Renal cortex interstitium (tissue), 15 donors: ENCODE measurements at places on chromosomes 2 and 18.
A peak's percentile ranks its signal among the peaks of the same experiment; 100 is the strongest.

- no peak for DNase-seq
These were observed 328.5 kb upstream of the FANCL start for GRCh38 chr2:58569475-58570185.

- DNase-seq, result no peak
These were observed 15.7 kb downstream of the ZFP36L2 start for GRCh38 chr2:43210467-43211303.

DNA sequence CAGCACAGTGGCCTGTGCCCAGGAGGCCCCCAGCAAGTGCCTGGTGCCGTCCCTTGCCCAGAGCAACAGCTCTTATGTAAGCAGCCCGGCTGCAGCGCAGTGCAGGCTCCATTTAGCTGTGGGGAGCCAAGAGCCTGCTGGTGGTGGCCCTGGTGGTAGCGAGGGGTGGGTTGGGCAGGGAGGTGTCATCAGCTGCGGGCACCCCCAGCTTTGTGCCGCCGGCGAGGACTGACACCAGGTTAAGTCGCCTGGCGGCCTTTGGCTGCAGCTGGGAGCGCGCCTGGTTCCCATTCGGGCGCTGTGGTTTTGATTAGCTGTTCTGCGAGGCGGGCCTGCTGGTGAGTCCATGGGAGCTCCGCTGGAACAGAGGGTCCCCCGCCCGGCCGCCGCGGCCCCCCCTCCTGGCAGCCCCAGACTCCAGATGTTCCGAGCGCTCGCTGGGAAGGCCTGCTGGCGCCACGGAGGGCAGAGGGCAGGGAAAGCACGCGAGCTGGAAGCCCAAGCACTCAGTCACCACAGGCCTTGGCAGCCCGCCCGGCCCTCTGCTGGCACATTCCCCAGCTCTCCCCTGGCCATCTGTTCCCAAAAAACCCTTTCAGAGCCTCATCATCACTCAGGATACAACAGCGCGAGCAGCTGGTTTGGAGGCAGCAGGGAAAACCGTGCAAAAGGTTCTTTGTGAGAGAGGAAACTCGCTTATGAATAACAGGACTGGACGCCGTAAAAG, 18.4 kb downstream of the ATOH8 start:
- peak; percentile 94 for DNase-seq

DNA sequence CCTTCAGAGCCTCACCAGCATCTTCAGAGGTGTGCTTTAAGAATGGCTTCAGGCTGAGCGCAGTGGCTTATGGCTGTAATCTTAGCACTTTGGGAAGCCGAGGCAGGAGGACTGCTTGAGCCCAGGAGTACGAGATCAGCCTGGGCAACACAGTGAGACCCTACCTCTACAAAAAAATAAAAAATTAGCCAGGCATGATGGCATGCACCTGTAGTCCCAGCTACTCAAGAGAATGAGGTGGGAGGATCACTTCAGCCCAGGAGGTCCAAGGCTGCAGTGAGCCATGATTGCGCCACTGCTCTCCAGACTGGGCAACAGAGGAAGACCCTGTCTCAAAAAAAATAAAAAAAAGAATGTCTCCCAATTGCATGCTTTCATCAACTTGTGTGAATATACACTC, 133.3 kb upstream of the ARL5A start:
- DNase-seq, result no peak

GRCh38 chr18:58225101-58225500, 181.1 kb downstream of the NEDD4L start:
- DNase-seq, result no peak
